ENCODE measurements at places on chromosomes 2 and 18.

DNA sequence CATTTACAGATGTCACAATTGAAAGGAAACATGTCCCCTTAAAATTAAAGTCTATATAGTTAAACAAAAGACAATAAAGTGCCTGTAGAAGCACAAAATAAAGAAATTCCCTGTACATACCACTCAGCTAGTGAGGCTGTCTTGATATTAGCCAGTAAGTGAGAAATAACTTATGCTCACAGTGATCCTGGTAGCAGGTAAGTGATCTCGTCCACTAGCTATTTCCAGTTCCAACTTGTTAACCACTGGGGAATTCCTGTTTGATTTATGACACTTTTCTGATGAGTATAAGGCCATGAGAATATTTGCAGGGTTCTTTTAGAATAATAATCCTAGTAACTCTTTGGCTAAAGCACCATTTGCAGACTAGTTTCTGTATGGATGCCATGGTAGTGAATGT is 127.9 kb upstream of the PGAP1 start:
- no peak for DNase-seq

- no peak for DNase-seq
Observed at GRCh38 chr2:202043475-202043874, 9.8 kb downstream of the FZD7 start.

GRCh38 chr2:111622859-111623258 is 261.1 kb downstream of the ANAPC1 start:
- no peak for DNase-seq

- DNase-seq: no peak
Observed at GRCh38 chr2:16012626-16013358, 72.4 kb downstream of the MYCN start.

DNA sequence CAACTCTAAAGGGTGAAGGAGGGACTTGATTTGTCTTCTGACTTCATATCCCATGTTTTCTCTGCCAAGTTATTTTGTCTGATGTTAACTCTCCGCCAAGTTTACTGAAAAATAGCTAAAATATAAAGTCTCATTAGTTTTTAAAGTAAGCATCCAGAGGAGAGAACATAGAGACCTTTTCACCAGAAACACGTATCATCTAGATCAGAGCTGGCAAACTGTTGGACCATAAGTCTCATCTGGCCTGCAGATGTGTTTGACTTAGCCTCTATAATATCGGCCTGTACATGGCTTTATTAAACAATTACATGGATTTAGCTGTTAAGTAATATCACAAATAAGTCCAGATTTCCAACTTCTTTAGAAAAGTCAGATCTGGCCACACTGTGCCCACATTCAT is 182.6 kb downstream of the PLCL1 start:
- no peak for DNase-seq

DNA sequence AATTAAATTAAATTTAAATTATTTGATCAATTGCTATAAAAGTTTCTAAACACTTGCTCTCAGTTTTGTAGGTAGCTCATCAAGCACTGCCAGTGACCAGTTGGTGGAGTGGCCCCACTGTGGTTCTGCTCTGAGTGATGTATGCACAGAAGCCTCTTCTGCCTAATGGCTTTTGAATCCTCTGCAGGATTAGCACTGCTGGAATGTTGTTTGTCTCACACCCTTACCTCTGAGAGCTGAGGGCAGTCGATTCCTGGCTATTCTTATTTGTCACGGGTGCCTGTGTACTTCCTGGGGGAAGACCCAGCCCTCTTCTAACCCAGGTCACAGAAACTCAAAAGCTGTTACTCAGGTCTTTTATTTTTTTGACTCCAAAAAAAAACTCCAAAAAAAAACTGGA is 9.5 kb downstream of the CAPN14 start:
- no peak for DNase-seq

GRCh38 chr2:223642506-223642905 is 40.3 kb upstream of the SCG2 start:
- DNase-seq: no peak

- no peak for DNase-seq
Observed at GRCh38 chr18:45521136-45521535, 94.1 kb upstream of the SLC14A2 start.

- no peak for DNase-seq
Observed at GRCh38 chr18:78507217-78507616, 472.4 kb upstream of the SALL3 start.

DNA sequence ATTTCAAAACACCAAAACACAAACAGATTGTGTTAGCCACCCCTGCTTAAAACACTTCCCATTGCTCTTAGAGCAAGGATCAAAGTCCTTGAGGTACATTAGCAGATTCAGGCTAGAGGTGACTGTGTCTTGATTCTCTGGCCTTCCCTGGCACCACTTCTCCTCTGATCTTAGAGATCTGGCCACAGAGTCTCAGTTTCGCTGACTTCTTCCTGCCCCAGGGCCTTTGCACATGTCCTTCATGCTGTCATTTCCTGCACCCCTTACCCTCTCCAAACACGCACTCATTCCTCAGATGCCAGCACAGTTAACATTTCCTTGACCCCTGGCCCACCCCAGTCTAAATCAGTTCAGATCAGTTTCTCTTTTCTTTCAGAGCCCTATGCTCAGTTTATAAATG is 16.9 kb downstream of the CXCR4 start:
- no peak for DNase-seq

DNA sequence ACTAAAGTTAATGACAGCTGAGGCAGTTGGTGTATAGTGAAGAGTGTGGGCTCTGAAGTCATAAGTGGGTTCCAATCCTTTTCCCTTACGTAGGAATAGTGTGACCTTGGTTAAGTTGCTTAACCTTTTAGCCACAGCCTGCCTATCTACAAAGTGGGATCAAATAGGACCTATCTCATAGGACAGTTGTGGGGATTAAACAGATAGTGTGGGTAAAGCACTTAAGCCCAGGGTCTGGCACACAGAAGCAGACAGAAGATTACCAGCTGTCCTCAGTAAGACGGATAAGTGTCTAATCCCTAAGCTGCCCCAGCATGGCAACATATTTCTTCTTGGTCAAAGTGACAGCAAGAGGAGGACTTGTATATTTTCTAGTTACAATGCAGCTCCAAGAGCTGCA is 28.2 kb downstream of the UBE2F start:
- DNase-seq: no peak

GRCh38 chr18:75261430-75262223 is 51.0 kb downstream of the TSHZ1 start:
- DNase-seq: no peak

GRCh38 chr2:88168386-88168785 is 1.8 kb upstream of the THNSL2 start:
- DNase-seq: no peak

GRCh38 chr2:52386433-52387030 is 1354.6 kb upstream of the NRXN1 start:
- no peak for DNase-seq

DNA sequence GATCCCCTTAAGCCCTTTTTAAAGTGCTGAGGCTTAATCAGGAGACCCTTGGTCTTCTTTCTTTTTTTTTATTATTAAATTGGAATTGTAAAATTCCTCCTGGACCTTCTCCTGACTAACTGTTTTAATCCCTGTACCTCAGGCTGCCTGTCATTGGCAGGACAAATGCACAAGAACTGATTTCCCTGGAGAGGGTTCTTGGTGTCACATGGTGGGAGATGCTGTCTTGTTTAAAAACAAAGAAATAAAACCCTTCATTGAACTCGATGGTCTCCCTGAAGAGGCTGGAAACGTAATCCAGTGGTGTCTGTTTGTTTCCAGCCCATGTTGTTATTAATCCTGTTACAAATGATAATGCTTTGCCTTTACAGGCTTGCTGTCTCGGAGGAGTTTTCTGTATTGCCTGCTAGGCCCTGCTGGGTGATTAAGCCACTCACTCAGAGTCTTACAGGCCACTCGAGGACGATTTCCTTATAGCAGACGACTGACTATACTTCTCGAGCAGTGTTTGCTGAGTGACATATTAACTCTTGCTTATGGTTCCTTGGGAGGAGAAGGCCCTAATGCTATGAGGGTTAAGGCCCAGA is 100.5 kb upstream of the MGAT5 start:
- DNase-seq: no peak

GRCh38 chr2:57937456-57937855 is 109.2 kb upstream of the VRK2 start:
- DNase-seq: no peak

DNA sequence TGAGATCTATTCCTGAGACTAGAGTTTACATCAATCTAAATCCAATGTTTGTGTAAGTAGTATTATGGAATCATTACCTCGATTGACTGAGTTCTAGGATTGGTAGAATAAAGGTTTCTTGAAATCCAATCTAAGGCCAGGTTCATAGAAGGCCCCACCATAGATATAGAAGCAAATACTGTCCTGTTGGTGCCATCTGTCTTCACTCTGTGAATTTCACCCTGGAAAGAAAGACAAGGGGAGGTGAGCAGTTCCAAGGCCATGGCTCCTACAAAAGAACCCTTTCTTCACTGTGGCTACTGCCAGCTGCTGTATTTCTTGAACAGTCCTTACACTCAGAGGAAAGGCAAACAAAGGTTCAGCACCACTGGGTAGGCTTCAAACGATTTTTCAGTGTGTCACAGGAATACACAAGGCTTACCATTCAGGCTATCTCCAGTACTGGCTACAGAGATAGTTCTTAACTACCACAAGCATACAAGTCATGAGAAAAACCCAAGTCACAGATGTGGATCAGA is 137.0 kb downstream of the LRP2 start:
- no peak for DNase-seq

DNA sequence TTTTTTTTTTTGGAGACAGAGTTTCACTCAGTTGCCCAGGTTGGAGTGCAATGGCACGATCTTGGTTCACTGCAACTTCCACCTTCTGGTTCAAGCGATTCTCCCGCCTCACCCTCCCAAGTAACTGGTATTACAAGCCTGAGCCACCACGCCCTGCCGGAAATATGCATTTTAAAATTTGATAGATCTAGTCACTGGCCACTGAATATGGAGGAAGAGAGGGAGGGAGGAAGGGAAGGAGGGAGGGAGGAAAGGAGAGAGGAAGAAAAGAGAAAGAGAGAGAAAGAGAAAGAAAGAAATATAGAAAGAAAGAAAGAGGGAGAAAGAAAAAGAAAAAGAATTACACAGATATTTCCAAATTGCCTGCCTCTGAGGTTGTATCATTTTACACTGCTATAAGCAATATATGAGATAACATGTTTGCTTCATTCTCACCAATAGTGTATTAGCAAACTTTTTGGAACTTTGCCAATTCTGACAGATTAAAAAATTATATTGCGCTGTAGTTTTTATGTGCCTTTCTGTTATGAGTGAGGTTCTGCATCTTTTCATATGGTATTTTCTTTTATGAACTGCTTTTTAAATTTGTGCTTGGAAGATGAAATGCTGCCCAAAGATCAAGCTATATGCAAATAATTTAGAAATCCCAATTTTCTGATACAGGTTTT is 161.2 kb upstream of the MAP3K20 start:
- DNase-seq: no peak

DNA sequence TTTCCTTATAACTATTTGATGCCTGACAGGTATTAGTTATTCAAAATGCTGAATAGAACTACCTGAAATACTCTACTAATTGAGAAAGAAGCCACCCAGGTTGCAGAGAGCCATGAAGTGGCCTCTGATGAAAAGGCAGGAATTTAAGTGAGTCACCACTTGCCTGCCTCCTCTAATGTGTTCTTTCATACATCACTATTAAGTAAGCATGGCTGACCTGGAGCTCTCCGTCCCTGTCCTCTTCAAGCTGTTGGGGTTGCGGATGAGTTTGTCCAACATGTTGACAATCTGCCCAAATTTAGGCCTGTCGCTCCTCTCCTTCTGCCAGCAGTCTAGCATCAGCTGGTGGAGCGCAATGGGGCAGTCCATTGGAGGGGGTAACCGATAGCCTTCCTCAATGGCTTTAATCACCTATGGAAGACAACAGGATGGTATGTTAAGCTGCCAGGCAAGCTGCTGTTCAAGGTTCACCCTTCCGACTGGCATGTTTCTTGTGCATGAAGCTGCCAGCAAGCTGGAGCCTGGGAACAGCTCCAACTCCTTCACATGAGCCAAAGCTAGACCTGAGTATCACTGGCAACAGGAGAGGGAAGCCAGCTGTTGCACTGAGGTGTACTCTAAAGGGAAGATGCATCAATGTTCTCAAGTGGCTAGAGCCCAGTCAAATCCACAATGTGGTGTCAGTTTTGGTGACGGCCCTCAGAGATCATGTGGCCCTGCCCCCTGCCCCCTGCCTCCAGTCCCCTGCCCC is 142.2 kb downstream of the EPHA4 start:
- no peak for DNase-seq

DNA sequence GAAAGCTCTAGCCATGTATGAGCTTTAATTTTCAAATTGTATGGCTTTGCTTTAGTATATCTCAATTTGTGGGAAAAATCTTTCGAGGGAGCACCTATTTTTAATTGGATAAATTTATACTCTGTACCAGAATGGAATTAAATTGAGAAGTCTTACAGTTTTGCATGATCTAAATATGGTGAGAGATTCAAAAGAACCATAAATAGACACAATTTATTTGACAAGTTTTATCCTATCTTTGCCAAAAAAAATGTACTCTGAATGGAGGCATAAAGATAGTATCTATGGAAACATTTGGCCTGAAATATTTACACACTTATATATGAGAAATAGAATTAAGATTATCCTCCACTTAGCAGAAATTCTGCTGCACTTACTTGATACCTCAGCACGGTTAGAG is 238.4 kb downstream of the NDUFA10 start:
- DNase-seq: no peak

DNA sequence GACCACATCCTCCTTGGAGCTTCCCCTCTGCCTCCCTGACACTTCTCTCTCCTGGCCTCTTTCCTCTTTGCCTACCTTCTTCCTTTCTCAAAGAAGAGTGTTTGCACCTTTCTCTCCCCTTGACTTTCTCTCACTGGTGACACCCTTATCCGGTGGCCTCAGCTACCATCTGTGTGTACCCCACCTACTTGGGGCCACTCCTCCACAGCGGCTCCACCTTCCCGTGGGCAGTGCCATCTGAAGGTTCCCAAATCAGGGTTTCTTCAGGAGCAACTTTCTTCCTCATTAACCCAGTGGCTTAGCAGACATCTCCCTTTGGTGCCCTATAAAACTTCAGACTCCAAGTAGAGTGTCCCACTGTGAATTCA is 5.3 kb upstream of the NCL start:
- no peak for DNase-seq

DNA sequence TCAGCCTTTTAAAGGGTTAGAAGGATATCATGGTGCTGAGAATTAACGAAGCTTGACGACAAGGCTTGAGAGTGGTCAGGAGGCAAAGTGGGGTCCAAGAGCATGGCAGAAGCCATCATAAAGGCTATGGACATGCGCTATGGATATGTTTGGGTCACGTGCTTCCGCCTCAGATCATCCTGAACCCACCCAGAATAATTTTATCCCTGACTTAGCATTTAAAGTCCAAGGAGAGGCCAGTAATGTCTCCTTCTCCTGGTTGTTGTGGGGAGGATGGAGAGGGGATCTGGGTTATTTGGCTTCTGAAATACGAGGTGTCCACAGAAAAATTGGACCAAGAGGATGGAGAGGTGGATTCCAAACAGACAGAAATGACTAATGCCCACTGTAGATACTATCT is 38.8 kb upstream of the RBMS1 start:
- DNase-seq: no peak

DNA sequence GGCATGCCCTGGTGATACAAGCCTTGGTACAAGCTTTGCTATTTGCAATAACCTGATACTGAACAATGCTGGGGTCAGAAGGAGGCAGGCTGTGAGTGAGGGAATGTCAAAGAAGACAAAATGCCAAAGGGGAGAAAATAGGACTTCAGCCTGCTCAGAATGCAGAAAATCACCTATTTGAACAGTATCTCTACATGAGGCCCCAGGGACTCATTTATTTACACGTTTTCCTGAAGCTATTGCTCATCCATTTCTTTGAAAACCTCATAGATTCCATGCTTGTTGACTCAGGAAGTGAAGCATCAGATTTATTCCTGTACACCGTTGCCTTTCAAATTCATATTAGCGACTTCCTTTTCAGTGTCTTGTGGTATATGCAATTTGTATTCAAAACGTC is 69.4 kb upstream of the CBLN2 start:
- no peak for DNase-seq
